Fibroblast of skin of scalp (primary cell): ENCODE measurements at places on chromosomes 4 and X.
A peak's percentile ranks its signal among the peaks of the same experiment; 100 is the strongest.

GRCh38 chr4:89486673-89487072, 179.1 kb upstream of the GPRIN3 start:
- no peak for DNase-seq

DNA sequence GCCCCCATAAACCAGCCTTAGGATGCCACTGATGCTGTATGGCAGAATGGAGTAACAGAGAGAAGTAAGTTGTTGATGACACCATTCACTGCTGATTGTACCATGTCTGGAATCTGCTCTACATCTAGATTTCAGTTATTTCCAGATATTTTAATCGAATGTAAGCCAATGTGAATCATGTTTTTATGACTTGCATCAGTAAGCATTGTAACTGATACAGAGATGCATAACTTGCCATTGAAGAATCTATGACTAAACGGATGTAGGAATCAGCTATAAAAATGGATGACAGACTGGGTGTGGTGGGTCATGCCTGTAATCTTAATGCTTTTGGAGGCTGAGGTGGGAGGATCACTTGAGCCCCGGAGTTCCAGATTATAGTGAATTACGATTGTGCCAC, 161.0 kb upstream of the GATB start:
- DNase-seq: peak; percentile 19

GRCh38 chr4:89000844-89001360, 56.1 kb downstream of the FAM13A start:
- peak; percentile 53 for DNase-seq

GRCh38 chrX:143466130-143466529, 51.1 kb downstream of the SPANXN3 start:
- no peak for DNase-seq

- DNase-seq: no peak
Measured at GRCh38 chr4:99893839-99894160, 427 bp downstream of the LAMTOR3 start.

DNA sequence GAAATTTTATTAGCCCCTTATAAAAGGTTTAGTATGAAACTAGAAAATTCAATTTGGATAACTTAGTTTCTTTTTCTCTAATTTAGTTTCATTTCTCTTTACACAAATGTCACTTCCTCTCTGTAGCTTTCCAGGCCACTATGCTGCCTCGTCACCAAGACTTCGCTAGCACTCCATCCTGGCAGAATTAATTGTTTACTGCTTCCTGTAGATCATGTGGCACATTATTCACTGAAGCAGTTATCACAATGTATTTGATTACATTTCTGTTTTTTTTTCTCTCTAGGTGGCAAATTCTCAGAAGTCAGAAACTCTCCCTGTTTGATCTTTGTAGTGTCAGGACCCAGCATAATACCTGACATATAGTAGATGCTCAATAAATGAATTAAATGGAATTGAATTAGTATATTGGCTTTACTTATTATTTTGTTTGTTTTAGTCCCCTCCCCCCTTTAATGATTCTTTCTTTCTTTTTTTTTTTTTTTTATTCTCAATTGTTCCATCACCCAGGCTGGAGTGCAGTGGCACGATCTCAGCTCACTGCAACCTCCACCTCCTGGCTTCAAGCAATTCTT, 9.3 kb upstream of the SAT1 start:
- DNase-seq: no peak

DNA sequence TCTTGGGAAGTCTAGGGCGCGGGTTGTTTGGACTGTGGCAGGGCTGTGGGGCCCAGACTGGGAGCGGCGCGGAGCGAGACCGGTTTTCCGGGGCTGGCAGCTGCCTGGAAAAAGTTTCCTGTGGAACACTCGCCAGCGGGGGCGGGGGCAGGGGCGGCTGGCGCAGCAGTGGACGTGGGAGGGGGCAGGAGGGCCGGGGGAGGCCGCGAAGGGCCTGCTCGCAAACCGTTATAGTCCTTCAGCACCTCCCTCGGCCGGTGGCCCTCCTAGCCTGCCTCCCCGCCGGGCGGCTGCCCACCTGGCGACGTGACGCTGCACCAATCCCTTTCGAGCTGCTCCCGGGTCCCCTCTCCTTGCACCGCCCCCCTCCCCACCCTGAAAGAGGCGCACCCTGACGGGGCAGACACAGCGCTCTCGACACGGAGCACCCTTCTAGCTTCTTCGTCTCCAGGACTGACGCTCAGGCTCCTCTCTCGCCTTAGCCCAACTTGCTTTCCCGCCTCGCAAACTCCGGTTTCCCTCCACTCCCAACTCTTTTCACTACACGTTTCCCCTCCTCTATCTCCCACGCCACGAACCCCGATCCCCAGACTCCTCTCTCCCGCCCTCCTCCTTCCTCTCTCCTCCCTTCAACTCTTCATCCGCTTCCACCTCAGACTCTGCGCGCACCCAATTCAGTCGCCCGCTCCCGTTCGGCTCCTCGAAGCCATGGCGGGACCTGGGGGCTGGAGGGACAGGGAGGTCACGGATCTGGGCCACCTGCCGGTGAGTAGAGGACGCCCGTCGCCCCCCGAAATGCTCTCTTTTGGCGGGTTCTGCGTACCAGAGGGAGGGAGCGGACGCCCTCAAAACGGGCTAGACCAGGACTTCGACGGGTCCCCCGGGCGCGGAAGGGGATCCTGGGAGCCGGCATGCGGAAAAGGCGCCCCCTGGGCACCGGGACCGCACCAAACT, at the start of gene NRK:
Gene NRK (plus strand): TSS at position 402 of the 954 bp plus-strand sequence. CDS start 307 bp downstream, at position 709.
- DNase-seq: peak; percentile 11

DNA sequence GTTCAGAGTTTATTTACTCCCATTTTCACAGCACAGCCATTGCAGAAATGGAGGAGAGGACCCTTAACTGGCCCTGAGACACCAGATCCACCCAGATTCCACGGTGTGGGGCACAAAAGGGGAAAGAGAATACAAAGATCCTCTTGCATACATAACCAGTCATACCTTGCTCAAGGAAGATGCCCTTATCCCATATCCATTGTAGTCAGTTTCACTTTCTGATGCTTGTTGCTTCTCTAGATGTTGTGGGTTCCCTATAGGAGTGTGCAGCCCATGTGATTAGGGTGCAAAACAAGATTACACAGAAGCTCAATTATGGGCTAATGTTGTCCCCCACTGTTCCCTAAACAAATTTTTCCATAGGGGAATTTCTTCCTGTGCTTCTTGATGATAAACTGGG, 1309.0 kb upstream of the PABPC4L start:
- DNase-seq: no peak

- DNase-seq: peak; percentile 48
Measured at GRCh38 chr4:153939570-153939969, 150.7 kb upstream of the SFRP2 start.

GRCh38 chr4:177010418-177010817, 217.7 kb upstream of the VEGFC start:
- DNase-seq: no peak

DNA sequence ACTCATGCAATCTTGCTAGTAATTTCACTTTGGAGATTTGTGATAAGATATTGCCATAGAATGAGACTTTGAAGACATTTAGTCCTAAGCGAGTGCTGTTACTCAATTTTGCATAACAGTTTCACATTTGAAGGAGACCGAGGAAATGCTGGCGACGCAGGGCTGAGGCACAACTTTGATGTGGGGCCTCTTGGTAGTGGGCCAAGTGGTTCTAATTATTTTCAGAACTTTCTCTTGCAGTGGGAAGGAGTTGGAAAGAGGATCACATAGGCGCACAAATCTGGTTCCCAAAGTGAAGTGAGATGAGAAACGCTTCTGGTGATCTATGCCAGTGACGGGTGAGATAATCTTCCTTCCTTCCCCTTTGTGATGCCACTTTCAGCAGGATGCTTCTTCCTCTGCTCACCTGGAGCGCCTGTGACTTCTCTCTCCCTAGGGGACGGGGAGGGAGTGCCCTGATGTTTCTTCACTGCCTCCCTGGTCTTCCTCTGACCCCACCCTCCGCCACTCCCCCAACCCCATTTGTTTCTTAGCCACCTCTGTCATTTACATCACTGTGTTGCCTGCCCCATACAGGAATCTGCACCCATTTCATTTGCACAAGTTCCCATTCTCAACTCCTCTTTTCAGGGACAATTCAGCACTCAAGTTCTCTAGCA, 138.9 kb upstream of the MID1 start:
- DNase-seq: no peak

DNA sequence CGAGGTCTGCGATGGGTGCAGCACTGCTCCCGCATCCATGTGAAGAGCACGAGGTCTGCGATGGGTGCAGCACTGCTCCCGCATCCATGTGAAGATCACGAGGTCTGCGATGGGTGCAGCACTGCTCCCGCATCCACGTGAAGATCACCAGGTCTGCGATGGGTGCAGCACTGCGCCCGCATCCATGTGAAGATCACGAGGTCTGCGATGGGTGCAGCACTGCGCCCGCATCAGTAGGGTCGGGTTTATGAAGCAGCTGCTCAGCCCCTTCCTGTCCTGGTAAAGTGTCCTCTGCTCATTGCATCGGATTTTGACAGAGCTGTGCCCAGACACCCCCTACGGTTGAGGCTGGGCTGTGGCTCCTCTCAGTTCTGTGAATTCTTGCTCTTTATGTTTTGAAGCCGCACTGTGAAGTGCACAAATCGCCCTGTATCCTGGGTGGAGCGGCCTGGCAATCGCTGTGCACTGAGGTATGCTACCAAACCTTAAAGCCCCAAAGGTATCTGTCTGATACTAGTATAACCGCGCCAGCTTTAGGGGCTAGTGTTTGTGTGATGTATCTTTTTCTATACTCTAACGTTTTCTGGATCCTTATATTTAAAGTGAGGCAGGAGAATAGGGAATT, 98.7 kb downstream of the CPZ start:
- no peak for DNase-seq

GRCh38 chr4:6576512-6576911, 1.5 kb downstream of the MAN2B2 start:
- DNase-seq: no peak

DNA sequence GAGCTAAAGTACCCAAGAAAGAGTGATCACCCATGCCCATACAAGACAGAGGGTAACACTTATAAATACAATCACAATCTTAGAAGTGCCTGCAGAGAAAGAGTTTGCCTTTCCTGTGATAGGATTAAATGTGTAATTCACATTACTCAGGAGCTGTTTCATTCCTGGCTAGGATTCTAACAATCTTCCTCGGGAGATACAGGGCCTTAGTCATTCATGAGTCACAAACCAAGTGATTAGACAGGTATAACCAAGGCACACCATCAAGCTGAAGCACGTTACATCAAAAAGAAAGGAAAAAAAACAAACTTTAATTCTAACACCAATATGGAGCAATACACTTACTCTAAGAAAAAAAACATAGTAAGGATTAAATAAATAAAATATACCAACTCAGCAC, 14.9 kb downstream of the ABCG2 start:
- DNase-seq: no peak

GRCh38 chrX:12567857-12568256, 223.4 kb upstream of the PRPS2 start:
- peak; percentile 3 for DNase-seq

GRCh38 chr4:123786163-123786915, 389.7 kb downstream of the SPRY1 start:
- peak; percentile 9 for DNase-seq

GRCh38 chr4:84727491-84727890, 144.6 kb downstream of the CDS1 start:
- no peak for DNase-seq

DNA sequence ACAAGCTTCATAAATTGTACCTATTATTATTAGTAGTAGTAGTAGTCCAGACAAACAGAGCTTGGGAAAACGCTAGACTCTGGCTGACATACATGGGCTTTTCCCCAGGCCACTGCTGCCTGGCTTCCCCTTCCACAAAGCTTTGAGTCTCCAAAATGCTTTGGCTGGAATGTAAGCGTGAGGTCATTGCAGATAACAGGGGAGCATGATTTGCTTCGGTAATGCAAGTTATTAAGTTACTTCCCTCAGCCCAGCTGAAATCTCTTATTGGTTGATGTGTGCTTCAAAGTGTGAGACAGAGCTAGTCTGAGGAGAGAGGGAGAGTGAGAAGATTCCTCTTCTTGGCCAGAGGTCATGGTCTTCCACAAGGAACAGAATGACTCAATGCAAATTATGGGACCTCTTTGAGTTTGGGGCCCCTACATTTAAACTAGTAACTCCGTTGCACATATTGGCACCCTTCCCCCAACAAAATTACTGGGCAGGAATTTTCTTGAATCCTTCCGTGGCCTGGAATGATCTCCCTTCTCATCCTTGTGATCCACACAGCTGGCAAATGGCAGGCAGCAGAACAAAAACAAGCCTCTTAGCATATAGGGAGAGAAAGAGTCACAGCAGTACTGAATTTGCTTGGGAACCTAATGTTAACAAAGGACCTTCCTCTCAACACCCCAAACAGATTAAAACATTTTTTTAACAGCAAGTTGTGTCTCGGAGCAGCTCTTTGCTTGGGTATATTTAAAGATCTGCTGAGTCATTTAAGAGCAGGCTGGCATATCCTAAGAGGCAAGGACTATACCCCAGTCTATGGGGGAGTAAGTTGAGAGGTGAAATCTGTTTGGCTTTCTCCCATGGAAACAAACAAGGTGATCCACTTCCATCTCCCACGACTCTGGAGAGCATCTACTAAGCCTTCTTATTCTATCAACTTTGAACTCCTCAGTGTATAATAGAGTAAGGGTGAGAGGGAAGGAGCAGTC, 19.9 kb downstream of the AR start:
- peak; percentile 32 for DNase-seq

- DNase-seq: no peak
Measured at GRCh38 chr4:176529574-176529973, 209.8 kb downstream of the SPCS3 start.

DNA sequence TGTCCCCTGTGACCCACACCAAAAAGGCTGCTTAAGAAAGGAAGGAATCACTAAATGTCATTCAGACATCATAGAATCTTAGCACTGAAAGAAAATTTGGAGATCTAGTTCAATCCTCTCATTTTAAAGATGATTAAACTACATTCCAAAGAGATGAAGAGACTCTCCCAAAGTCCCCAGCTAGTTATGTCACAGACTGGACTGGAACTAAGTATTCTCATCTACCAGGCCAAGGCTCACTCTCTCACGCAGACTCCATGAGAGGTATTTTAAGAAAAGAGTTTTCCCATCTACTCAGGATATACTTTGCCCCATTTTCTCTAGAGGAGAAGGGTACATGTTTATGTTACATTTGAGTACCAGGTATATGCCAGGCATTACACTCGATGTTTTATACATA, 6.9 kb downstream of the FABP2 start:
- DNase-seq: peak; percentile 52

GRCh38 chr4:188915175-188915574, 775.9 kb downstream of the TRIML1 start:
- no peak for DNase-seq

DNA sequence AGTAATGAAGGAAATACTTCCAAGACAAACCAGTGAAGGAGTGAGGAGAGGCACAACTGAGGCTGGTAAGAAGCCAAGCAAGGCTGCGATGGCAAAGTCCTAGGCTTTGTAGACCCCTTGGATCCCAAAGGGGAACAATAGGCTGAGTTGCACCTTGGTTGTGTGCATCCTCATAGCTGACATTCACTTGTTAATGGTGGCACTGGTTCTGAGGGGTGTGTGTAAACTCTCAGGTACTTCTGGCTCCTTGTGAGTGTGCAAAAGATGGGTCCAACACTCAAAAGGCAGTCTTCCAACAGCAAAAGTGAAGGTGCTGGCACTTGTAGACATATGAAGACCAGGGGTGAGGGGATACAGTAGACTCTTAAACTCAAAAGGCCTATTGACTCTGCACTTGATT, 60.5 kb downstream of the CCNG2 start:
- DNase-seq: no peak
